ENCODE measurements at places on chromosomes 2 and 18.

DNA sequence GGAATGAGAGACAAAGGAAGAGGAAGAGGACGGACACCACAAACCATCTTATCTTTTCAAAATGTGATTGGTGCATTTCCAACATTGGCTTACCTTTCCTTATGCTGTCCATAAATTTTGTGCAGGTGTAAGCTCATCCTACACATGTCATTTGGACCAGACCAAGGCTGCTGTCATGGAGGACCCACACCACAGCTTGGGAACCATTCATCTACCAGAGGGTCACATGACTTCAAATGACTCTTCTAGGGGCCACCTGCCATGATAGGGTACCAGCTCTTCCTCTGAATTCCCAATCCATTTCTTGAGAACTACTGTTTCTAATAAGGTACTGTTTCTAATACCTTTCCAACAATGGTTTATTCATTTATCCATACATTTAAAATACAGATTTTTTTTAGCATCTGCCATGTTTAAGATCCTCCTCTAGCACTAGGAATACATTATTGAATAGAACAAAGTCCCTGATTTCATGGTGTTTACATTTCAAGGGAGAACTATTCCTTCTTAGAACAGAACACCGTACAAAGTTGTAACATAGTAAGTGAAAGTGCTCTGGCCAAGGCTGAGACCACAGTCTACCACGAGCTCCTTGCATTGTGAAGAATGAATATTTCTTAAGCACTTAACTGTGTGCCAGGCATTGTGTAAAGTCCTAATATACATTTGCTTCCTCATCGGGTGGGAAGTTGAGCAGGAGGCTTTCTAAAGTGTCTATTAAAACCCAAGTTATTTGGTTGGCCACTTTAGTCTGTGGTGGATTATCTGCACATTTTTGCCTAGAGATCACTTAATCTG is 246.1 kb upstream of the FN1 start:
- no peak for DNase-seq

DNA sequence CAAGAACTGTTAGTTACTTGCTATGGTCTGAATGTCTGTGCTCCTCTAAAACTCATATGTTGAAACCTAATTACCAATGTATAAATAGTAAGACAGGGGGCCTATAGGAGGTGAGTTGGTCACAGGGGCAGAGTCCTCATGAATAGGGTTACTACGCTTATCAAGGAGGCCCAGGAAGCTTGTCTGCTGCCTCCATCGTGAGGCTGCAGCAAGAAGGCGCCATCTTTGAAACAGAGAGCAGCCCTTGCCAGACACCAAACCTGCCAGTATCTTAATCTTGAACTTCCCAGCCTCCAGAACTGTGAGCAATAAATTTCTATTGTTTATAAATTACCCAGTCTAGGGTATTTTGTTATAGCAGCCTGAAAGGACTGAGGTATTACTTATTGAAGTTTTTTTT is 79.1 kb downstream of the TGIF1 start:
- no peak for DNase-seq

- DNase-seq = no peak
Observed at GRCh38 chr2:119671016-119671415, 8.0 kb upstream of the TMEM177 start.

- no peak for DNase-seq
Observed at GRCh38 chr2:180367815-180368214, 360.7 kb upstream of the CWC22 start.

GRCh38 chr18:56307354-56308170 is 330.8 kb downstream of the TXNL1 start:
- no peak for DNase-seq

GRCh38 chr18:24616653-24617052 is 156.2 kb downstream of the HRH4 start:
- no peak for DNase-seq

GRCh38 chr2:28558158-28558820 is 62.4 kb downstream of the PLB1 start:
- DNase-seq = no peak

DNA sequence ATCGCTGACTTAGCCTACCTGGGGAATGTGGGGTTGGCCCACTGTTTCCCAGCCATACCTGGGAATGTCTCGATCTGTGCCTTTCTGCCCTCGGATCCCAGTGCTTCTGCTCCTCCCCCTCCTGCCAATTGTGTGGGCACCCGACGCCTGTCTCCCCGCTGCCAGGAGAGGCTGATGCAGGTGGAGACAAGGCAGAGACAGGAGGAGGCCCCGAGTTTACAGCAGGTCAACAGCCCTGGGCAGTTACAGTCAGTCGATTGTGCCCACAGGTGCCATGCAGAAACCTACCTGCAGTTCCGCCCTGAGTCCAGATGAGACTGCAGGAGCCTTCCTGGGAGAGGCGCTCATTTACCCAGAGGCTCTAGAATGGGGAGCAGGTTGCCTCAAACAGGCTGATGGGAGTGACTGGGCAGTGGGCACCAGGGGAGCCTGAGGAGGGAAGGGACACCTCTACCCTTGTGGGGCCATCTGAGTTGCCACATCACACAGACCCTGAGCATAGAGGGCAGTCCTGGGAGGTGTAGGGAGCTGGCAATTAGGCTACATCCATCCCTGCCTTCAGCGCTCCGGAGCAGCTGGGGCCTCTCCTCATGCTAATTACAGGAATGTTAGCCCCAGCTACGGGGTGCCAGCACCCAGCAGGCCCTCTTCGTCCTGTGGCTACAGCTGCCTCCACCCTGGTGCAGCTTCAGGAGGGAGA is 300.1 kb downstream of the NDUFA10 start:
- DNase-seq = no peak

DNA sequence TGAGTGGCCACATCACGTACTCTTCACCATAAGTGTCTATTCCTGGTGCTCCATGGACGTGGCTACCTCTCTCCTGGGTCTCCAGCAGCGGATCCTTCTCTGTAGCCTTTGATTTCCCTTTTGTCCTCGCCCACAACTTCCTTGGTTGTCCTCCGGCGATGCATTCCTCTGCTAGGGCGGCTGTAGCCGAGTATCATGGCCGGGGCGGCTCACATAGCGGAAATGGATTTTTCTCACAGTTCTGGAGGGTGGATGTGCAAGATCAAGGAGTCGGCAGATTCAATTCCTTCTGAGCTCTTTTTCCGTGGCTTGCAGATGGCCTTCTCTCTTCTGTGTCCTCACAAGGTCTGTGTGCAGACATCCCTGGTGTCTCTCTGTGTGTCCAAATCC is 35.7 kb downstream of the ACKR3 start:
- DNase-seq = no peak

DNA sequence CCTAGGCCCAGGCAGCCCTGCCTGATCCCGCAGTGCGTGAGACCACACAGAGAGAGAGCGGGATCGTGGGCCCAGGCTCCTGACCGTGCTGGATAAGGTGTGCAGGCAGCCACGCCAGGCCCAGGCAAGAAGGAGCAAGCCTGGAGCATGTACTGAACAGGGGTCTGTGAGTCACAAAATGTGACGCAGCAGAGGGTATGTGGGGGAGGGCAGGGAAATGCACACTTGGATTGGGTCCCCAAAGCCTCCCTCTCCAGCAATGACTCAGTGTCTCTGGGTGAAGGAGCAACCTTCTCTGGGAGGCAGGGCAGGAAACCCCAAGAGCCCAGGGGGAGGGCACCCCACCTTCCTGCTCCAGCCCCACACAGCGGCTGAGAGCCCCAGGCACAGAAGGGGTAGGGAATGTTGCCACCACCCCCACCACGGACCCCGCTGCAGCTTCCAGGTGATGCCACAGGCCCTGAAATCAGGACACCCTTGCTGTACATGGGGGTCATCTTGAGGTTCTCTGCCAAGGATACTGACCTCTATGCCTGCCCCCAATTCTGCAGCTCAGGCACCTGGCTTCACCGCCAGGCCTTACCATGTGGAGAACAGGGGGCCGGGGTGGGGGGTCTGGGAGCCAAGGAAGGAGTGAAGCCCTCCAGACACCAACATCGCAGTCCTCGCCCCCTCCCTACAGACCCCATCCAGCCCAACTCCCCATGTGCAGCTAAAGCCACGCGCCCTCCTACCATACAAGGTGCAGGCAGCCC is 1.3 kb upstream of the GPC1 start:
- peak; percentile 64 for DNase-seq

DNA sequence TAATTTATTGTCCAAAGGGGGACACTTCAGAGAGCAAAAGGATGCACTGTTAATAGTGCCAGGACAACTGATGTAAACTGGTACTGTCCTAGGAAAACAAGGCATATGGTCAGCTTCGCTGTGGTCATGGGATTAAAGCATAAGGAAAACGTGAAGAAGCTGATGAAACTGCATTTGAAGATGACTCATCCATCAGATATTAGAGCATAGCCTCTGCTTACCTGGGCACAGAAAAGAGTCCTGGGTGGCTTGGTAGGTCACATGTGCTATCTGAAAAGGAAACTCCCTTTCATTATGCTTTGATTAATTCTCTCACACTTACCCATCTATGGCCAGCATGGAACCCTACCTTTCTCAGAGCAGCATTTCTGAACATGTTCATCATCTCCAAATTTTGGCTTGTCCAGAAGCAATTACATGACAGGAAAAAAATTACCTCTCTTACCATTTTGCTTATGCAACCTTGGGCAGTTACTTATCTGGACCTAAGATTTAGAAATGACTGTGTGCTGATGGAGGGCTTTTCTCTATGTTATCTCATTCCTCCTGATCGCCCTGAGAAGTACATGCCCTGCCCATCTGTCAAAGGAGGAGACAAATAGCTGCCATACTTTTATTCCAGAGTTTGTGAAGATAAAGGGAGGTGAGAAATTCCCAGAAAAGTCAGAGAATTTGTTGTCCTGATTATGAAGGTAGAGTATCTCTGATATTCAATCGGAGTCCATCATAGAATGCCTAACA is 275.3 kb upstream of the SLC14A2 start:
- no peak for DNase-seq

DNA sequence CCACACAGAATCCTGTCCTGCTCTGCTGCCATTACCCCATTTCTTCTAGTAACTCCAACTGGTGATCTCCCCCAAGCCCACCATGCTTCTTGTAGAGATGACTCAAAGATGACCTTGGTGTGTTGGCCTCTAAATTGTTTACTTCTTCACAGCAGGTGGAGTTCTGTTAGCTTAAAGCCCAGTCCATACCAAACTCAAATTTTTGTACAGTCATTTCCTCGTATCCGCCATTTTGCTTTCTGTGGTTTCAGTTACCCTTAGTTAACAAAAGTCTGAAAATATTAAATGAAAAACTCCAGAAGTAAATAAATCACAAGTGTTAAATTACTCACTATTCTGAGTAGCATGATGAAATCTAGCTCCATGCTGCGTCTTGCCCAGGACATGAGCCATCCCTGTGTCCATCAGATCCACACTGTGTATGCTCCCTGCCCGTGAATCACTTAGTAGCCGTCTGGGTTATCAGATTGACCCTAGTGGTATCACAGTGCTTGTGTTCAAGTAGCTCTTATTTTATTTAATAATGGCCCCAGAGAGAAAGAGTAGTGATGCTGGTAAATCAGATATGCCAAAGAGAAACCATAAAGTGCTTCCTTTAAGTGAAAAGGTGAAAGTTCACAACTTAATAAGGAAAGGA is 133.3 kb upstream of the NOL4 start:
- no peak for DNase-seq

DNA sequence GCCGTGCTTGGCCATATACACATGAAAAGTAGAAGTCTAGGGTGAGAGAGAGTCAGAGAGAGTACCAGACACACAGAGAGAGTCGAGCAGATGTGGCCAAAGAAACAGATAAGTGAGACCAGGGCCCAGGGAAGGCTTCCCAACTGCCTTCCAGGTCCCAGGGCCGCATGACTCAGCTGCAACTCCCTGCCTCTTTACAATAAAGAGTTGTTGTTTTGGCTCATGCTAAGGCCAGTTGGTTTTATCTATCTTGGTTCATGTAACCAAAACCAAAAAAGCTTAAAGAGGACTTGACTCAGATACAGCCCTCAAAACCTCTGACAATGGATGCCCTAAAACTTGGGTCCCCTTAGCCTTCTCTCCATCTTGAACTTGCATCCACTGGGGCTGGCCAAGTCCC is 36.9 kb downstream of the REEP1 start:
- DNase-seq = no peak

All from Ammon's horn (tissue), 1 donor.